ENCODE measurements at places on chromosomes 5 and 9.

GRCh38 chr9:70013598-70014196 is 30.0 kb upstream of the MAMDC2 start:
- no peak for DNase-seq

DNA sequence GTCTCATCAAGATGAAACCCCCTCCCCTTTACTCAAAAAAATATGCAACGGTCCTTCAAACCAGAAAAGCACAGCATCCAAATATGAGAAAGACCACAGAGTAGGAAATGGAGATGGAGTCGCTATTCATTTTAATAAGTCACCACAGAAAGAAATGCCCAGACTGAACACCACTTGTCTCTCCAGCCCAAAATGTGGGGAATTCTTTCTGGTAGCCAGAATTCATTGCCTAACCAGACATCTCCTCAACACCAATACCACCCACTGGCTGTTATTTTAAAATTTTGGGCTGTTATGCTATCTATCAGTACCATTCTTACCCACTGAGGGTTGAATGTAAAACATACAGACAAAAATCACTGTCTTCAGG is 100.1 kb downstream of the SUSD1 start:
- DNase-seq, result no peak

DNA sequence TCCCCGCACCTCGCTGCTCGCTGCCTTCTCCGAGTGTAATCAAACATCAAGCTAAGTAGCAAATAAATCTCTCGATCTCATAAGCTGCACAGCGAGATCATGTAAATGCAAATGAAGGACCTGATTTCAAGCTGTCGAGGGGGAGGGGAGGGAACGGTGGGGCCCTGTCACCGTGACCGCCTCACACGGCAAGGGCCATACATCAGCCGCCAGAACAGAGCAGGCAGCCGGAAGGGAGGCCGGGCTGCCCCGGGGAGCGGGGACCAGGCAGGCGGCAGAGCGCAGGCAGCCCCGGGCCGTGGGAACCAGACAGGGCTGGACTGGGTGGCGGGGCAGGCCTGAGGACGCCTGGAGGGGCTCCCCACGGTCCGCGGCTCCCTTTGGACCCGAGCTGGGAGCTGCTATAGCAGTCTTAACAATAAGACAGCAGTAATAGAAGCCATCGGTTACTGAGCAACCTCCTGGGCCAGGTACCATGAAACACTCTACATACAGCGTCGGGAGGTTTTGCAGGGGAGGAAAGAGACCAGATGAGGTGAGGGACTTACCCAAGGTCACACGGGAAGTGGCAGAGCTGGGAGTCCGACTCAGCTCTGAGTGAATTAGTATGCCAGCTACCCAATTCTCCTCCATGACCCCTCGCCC is 76.8 kb downstream of the CFAP77 start:
- DNase-seq, result no peak

GRCh38 chr5:170746961-170747340 is 36.6 kb upstream of the GABRP start:
- DNase-seq, result no peak

- DNase-seq, result no peak
Observed at GRCh38 chr5:40441733-40442132, 238.0 kb upstream of the PTGER4 start.

DNA sequence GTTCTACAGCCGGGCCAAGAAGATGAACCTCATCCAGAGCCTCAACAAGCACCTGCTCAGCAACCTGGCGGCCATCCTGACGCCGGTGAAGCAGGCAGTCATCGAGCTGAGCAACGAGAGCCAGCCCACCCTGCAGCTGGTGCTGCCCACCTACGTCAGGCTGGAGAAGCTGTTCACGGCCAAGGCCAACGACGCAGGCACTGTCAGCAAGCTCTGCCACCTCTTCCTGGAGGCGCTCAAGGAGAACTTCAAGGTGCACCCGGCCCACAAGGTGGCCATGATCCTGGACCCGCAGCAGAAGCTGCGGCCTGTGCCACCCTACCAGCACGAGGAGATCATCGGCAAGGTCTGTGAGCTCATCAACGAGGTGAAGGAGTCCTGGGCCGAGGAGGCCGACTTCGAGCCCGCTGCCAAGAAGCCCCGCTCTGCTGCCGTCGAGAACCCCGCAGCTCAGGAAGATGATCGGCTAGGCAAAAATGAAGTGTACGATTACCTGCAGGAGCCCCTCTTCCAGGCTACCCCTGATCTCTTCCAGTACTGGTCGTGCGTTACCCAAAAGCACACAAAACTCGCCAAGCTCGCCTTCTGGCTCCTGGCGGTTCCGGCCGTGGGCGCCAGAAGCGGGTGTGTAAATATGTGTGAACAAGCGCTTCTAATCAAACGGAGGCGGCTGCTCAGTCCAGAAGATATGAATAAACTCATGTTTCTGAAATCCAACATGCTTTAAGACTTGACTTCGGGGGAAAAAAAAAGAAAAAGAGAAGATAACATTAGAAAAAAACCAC is 28.5 kb downstream of the AMBP start:
- DNase-seq, result no peak

GRCh38 chr5:15956622-15957021 is 223.0 kb downstream of the MARCHF11 start:
- DNase-seq, result no peak

GRCh38 chr9:128372784-128373183 is 1.6 kb downstream of the URM1 start:
- DNase-seq, result peak; percentile 25

DNA sequence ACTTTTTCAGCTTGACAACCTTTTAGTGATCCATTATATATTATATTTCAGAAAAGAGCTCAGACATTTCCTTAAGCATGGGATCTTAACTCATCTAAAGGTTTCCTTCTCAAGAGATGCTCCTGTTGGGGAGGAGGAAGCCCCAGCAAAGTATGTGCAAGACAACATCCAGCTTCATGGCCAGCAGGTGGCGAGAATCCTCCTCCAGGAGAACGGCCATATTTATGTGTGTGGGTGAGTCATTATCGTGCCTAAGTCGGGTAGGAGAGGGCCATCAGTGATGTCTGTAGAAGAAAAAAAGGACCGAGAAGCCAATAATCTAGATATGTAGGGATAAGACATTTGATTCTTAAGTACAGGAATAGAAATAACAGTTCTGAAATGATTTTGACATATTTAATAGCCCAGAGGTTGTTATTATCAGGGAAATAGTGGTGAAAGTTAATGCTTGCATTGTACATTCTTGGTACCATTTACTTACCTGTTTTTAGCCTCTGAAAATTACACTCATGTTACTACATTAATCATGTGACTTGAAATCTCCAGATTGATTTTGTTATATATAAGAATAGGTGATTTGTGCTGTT is 28.2 kb downstream of the MTRR start:
- DNase-seq, result peak; percentile 35

DNA sequence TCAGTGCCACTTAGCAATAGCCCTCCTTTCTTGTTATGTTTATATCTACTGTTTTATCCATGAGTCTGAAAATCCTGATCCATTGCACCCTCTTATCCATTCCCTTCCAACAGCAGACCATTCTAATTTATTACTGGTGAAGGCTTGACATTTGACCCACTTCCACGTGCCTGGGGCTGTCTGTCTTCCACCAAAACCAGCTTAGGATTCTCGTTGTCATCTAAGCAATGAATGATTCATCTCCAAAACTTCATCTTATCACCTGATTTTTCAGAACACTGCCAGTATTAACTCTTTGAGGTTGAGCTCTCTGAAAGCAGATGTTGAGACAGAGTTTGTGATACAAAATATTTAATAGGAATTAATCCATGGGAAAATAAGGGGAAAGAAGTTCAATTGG is 277.8 kb upstream of the FBXL7 start:
- DNase-seq, result no peak

DNA sequence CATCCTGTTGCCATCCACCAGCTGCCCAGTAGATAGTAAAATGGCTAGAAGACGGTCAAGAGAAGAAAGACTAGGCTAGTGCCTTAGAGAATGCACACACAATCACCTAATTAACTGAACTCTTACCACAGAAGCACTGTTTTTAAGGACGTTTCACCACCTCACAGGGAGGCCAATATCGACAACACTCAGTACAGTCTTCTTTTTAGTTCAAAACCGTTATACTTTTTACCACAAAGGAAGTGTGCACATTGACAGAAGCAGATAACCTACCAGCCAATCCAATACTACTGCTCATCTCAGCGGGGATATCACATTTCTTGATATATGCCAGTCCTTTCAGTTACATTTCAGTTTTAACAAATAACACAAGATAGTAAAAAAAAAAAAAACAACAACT is 122.3 kb downstream of the GNAQ start:
- DNase-seq, result no peak

DNA sequence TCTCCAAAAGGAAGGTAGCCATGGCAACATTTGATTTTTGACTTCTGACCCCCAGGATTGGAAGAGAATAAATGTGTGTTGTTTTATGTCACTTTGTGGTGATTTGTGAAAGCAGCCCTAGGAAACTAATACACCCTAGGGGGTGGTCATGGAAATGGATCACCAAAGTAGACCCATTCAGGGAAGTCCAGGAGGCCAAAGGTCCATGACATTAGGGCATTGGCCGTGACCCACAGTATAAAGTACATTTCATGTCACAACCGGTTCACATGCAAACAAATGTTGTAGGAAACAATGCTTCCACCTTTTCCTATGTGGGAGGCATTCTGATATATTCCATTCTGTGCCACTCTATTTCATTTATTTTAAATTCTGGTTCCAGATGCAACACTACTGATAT is 128.4 kb downstream of the ADAMTS12 start:
- DNase-seq, result no peak

DNA sequence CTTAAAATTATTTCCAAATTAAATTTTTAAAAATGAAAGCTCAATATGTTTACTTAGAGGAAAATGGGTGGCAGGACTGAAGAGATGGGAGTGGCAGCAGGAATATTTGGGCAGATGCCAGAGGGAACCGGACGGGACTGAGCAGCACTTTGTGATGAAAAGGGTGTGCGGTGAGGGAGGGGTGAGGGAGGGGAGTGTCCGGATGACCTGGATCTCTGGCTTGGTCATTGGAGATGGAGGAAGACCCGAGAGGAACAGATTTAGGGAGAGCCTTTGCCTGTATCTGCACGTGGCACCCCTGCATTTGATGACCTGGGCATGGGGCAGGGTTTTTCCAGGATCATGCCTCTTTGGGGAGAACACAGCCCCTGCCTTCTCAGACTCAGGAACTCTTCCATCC is 201.1 kb upstream of the MVB12B start:
- no peak for DNase-seq

DNA sequence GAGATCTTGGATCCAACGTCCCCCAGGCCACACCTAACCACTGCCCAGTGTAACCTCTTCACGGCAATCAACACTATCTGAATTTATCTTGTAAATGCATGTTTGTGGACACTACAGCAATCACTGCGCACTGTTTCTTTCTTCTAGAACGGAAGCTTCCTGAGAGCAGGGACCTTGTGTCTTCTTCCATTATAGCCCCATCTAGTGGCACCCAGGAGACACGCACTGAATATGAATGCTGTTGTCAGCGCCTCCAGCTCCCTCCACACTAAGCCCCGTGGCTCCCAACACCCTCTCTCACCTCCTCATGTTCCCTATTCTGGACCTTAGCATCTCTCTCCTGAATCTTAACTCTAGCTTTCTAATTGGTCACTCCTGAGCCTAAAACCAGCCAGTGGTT is 72.7 kb downstream of the SMIM23 start:
- no peak for DNase-seq

- no peak for DNase-seq
Observed at GRCh38 chr9:25377039-25377438, 301.2 kb downstream of the TUSC1 start.

DNA sequence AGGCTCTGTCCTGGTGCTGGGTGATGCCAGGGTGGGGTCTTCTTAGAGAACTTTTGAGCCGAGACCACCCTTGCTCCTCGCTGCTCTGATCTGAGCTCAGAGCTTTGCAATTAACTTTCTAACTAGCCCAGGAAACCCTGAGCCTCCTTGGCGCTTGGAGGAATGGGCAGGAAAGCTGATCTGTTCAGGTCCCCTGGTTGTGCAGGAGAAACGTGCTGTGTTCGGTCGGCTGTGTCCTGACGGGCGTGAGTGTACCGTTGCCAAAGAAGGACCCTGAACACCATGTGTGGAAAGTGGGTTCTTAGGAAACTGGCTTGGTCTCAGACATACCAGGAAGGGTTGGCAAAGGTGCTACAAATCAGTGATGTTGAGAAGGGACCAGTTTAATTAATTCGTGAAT is 1.8 kb downstream of the TCF7 start:
- no peak for DNase-seq

All from suppressor macrophage (primary cell).